ENCODE measurements at places on chromosomes 2 and 18. TPM values are rescaled to one million over a fixed set of nuclear protein-coding genes. Genes with fewer than 3 reads are reported as not detected.

MBOAT2 gene
- total RNA-seq = 36.6 TPM

FECH gene
- total RNA-seq = 33.4 TPM

SULT1C2 gene
- not detected for total RNA-seq

CNGA3 gene
- not detected for total RNA-seq

SRSF7 gene
- total RNA-seq = 68.7 TPM

MAP2 gene
- 3.4 TPM for total RNA-seq

TIA1 gene
- total RNA-seq = 24.6 TPM

HJURP gene
- total RNA-seq = 6.3 TPM

Data from cardiac atrium fibroblast (primary cell).